ENCODE measurements at places on chromosomes 5 and 9.
A peak's percentile ranks its signal among the peaks of the same experiment; 100 is the strongest.

GRCh38 chr5:122602700-122603099, 172.2 kb upstream of the SNX2 start:
- DNase-seq: no peak

- no peak for DNase-seq
These were observed 29.6 kb upstream of the RANBP17 start for GRCh38 chr5:170832241-170832640.

DNA sequence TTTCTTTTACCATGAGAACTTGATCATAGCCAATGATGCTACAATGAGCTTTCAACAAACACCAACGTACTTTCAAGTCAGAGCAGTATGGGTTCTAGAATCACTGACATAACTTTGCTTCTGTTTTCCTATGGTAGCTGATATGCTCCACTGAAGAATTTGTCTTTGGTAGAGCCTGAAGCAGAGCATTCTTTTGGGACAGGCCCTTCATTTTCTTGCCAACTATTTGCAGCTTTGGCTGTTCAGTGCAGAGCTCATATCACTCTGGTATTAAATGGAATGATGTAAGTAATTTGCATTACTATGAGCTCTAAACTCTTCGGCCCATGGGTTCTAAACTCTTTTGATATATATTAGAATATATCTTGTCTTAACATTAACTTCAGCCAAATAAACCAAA, 51.8 kb upstream of the APC start:
- DNase-seq: no peak

DNA sequence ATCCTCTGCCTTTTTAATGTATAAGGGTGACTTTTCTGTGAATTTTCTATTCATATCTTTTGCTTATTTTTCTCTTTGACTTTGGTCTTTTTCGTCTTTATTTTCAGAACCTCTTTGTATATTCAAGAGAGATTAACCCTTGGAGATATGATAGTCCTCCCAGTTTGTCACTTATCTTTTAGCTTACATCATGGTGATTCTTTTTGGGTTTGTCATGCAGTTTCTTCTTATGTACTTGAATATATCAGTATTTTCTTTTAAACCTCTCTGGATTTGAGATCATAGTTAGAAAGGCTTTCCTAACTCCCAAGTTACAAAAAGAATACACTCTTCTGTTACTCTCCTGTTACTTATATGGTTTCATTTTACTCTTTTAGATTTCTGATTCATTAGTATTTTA, 27.5 kb upstream of the GPR21 start:
- DNase-seq: no peak

GRCh38 chr9:129125478-129125877, 14.3 kb downstream of the PTPA start:
- no peak for DNase-seq

DNA sequence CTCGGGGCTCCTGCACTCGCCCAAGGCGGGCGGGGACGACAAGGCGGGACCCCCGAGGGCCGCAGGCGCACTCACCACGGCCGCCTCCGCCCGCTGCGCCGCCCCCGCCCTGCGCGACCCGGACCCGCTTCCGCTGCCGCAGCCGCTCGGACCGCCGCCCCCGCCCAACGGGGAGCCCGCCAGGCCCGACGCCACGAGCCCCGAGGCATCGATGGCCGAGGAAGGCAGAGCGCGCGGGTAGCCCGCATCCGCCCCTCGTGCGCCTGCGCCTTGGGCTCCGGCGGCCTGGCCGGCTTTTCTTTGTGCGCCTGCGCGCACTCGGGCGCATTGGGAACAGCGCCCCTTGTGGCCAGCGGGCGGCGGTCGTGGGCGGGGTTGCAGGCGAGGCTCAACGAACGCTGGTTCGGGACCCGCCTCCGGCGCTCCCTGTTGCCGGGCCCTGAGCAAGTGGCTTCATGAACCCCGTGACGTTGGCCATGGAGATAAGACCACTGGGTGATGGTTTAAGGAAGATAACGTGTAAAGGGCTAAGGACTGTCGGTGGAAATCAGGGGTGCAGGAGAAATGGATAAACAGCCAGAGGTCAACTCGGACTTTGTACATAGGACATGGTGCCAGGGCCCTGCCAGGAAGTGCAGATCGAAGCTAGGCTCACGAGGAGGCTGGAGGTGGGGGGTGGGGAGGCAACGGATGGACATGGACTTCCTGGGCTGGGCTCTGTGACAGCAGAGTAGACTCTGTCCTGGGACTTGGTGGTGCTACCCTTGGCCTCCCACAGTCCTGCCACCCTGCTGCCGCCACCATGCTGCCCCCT, at the start of the genes C8G and FBXW5:
Gene C8G, plus strand, starts transcription at position 725 of the 814 bp plus-strand sequence. Its CDS starts 78 bp downstream, at position 803.
Gene FBXW5, minus strand, starts transcription at position 220 of the 814 bp plus-strand sequence. CDS start 655 bp downstream, outside the sequence.
- peak; percentile 92 for DNase-seq

GRCh38 chr5:18010053-18010452, 375.8 kb downstream of the TAF11L14 start:
- no peak for DNase-seq

DNA sequence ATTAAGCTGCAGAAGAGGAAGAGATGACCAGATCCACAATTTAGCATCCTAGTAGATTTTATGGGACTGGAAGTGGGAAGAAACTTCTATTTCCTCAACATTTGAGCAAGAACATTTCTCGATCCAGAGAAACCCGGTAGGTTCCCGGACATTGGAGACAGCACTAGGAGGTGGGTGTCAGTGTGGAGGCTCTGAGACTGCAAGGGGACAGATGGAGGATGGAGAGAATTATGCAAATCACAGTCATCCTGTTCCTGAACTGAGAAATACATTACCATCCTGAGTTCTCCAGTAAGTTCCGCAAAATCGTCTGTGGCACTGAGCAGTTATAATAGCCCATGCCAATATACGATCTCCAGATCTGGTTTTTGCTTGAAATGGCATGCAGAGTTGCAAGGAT, 25.6 kb downstream of the GLDC start:
- no peak for DNase-seq

DNA sequence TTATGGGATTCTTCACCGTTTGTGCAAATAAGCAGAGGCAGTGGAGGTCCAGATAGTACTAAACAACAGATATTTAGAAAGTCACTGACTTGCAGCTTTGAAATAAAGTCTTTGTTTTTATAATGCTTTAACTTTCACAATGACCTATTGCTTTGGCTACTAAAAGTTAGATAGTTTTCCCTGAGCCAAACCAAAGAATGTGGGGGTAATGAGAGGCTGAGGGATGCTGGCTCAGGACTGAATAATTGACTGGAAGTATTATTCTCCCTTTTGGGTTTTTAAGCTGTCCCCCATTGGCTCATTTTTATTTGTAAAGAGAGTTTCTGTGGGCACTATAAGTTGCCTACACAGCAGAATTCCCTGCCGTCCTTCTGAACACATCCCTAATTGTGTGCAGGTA, 99.2 kb upstream of the ACTBL2 start:
- no peak for DNase-seq

DNA sequence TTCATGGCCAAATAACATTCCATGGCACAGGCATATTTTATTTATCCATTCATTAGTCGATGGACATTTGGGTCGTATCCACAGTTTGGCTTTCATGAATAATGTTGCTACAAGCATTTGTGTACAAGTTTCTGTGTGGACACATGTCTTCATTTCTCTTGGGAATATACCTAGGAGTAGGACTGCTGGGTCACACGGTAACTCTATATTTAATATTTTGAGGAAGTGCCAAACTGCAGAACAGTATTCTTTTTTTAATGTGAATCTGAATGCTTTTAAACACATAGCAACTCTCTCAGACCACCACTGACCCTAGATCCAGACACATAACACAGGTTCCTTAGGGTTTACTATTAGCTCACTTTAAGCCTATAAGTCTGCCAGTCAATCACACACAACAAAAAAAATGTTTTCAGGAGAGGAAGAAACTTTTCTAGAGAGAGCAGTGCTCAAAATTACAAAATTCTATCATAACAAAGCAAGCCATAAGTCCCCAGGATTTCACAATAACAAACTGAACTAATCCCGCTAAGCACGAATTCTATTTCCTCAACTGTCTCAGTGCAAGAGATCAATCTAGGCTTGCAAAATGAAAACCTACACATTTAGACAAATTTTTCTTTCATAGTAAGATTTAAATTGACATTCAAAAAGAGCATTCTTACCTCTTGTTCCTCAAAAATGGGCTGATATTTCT, 41.8 kb upstream of the GABBR2 start:
- DNase-seq: no peak

- no peak for DNase-seq
These were observed 24.0 kb upstream of the CARTPT start for GRCh38 chr5:71695071-71695470.
